ENCODE measurements at places on chromosomes 2 and 18.

DNA sequence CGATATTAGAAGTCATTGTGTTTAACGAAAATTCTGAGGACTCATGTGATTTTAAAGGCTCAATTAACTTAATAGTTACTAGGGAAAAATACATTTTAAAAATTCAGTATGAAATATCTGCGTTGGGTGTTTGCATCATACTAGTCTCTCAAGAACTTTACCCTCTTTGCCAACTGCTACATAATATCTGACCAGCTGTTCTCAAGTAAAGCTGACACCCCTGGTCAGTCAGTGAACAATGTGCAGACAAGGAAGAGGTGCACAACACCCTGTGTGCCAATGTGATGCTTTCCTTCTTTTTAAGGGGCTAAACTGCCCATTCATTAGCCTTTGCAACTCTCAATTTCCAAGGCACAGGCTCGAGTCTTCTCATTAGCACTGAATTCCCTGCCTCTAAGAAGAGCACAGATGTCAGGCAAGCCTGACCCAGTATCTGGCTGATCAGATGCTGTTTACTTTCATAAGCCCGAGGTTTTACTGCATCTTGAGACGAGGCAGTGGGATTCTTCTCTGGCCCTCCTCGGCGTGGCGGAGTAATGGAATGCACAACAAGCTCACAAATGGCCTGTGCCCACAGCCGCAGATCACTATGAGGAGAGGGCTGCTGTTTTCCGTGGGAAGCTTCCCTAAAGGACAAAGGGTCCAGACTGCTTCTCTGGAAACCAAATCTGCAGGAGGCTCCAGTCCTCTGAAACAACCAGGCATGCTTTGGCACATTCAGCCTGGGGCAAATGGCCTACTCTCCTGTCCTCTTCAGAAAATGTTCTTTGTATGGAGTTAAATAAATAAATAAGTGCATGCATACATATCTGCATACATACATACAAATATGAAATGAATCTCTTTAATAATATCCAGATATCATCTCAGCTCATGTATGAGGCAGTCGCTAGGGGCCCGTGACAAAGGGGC, 240.3 kb downstream of the ZNF521 start:
- DNase-seq = no peak

- no peak for DNase-seq
Measured at GRCh38 chr18:45167631-45168280, 447.5 kb upstream of the SLC14A2 start.

GRCh38 chr2:175154661-175155082, 13.3 kb downstream of the ATF2 start:
- DNase-seq = no peak

DNA sequence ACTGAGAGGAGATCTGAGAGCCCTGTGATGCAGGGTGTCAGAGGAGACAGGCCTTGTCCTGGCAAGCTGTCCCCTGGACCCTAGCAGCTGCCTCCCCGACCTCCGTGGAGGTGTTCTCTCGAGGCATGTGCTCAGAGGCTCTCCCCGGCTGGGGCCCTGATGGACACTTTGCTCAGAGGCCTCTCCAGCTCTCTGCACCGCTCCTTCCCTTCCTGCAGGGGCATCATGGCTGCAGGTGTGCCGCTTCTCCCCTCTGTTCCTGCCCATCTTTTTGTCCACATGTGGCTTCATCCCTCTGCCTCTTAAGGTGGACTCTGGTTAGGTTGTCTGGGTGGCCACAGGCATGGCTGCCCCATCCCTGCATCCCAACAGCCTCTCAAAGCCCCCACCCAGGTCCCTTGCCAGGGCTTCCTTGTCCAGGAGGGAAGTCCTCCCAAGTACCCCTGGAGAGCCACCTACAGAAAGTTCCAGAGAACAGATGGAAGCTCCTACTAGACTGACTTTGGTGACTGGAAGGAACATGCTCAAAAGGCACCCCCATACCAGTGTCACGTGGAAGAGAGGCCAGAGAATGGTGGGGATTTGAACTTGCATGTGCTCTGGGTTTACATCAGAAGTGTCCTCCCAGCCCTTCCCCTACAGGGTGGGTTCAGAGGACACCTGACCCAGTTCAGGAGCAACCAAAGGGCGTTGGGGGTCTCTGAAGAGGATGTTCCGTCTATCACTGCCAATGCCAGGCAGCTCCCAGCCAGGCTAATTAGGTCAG, 120.4 kb downstream of the KLHL29 start:
- DNase-seq = no peak

DNA sequence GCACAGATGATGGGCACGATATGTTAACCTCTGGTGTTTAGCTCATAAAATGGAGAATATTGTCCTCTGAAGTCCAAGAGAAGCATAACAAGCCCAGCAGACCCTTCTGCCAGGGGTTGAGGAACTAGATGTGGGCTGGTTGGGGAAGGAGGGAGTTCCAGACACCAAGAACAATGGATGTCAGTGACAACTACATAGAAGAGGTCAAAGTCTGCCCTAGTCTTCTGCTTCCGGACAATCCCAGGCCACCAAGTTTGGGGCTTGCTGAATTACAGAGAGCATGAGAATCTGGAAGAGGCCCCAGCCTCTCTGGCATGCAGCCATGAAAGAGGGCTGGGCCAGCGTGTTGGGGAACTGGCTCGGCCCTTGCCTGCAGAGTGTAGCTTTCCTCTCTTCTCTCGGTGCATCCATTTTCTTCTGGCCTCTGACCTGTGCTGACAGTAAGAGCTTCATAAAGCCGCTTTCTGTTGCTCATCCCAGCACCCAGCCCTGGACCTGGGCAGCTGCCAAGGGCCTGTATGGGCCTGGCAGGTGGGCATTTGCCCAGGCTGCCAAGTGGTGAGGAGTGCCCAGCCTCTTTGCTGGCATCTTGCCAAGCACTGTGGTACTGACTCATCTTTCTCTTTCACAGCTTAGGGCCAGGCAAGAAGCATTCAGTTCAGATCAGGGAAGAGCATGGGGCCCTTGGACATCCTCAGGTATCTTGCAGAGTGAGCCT, 14.6 kb upstream of the LAPTM4A start:
- peak; percentile 95 for DNase-seq

- DNase-seq = no peak
Measured at GRCh38 chr18:24999650-25000267, 352.2 kb downstream of the ZNF521 start.

- no peak for DNase-seq
Measured at GRCh38 chr2:204104811-204105210, 168.2 kb downstream of the ICOS start.

DNA sequence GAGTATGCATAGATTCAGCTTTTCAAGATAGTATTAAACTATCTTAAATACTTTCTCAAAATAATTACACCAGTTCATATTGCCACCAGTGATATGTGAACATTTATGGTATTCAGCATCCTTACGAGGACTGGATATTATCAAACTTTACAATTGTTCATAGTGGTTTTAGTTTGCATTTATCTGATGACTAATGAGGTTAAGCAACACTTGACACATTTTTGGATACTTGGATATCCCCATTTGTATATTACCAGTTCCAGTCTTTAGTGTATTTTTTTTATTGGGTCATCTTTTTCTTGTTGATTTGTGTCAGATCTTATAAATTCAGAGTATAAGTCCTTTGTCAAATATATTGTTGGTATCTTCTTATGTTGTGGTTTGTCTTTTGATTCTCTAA, 128.4 kb downstream of the ASXL3 start:
- DNase-seq = no peak

- DNase-seq = no peak
Measured at GRCh38 chr2:150341982-150342680, 145.3 kb downstream of the RND3 start.

- DNase-seq = no peak
Measured at GRCh38 chr2:192499476-192499875, 304.7 kb upstream of the TMEFF2 start.

DNA sequence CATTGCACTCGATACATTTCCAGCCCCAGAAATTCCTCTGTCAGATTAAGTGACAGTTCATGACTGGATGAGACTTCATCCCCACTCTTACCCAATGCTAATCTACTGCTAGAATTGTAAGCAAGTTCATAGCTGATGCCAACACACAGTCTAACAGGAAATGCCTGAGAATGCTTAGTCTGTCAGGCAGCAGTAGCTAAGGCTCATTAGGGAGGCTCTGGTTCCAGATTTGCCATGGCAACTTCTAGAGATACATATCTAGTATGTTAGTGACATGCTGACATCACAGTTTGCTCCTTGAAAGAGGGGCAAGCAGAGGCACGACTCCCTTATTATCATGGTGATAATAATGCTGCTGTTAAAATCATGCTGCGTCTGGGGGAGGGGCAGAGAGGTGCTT, 198.4 kb downstream of the RBM43 start:
- no peak for DNase-seq

DNA sequence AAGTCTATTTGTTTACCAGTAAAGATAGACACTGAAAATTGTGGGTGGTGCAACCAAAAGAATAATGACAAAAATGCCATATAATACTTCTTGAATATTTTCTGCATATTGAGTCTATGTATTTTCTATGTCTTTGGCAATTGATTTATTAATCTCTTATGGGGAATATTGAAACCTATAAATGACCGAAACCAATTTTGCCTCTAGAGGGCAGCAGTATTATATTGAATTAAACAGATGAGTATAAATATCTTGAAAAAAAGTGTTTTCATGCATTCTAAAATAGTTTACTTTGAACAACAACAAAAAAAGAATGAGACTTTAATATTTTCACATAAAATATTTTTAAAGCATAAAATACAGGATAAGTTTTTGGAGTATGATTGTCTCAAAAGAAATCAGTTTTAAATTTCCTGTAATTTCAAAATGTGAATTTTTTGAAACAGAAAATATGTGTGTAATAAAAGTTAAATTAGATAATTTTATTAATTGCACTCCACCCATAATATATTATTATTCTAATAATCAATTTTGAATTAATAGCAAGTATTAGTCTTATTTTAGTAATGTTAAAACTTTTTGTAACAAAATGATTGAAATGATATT, 49.9 kb upstream of the CALCRL start:
- no peak for DNase-seq

DNA sequence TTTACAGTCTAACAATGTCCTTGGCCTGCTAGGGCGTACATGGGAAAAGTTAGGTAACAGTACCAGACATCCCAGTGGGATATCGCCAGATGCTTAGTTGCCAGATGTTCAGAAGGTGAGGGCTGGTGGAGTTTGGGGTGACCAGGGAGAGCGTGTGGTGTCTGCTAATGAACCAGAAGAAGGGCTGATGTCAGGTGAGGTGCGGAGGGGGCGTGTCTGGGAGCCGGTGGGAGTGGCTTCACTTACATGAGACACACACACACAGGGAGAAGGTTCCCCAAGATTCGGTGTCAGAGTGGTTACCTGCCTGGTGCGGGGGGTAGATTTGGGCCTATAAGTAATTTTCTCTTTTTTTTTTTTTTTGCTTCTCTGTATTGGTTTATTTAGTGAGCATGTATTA, 12.2 kb downstream of the RAB31 start:
- no peak for DNase-seq

- DNase-seq = no peak
Measured at GRCh38 chr2:73050121-73050545, 21.4 kb downstream of the SFXN5 start.

- no peak for DNase-seq
Measured at GRCh38 chr2:33021542-33022227, 74.9 kb downstream of the LTBP1 start.

- DNase-seq = no peak
Measured at GRCh38 chr2:142531377-142531776, 346.1 kb upstream of the KYNU start.

- DNase-seq = no peak
Measured at GRCh38 chr2:155054712-155055111, 356.2 kb downstream of the KCNJ3 start.

DNA sequence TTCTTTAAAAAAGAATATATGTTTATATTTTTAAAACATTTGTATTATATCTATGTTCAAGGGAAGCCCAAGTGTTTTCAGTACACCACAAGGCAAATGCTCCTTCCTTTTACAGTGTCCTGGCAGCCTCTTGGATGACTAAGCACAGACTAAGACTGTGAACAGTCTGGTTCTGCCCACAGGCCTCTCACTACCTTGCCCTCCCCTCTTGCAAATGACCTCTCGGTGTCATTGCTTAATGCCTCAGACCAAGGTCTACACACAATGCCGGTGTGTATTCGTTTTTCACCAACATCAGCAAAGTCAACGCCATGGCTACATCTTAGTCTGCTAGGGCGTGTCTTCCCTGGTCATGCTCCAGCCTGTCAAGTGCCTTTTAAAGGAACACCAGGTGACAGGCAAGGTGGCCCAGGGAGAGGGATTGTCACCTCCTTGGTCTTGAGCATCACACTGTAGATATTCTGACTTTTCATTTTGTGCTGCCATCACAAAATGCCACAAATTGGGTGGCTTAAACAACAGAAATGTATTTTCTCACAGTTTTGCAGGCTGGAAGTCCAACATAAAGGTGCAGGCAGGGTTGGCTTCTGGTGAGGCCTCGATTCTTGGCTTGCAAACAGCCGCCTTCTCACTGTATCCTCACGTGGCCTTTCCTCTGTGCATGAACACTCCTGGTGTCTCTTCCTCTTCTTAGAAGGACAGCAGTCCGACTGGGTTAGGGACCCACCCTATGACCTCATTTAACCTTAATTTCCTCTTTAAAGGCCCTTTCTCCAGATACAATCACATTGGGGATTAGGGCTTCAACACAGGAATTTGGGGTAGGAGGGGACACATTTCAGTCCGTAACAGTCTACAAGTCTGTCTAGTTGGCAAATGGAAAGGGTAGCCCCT, 266.5 kb downstream of the KLHL29 start:
- no peak for DNase-seq

DNA sequence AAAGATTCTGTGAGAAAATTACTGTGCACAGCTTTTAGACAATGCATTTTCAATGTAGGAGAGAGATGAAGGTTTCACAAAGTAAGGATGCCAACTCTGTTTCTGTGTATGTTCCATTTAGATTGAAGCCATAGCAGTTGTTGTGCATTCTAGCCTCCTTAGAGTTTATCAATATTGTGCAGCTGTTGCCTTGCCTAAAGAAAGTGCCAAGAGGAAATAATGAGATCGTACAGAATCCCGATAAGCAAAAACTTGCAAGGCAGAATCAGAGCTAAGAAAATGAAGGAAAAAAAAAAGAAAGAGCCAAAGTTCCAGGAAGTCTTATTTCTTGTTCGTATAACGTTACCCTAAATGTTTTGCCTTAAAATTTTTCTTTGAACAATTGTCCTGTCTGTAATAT, 965.0 kb downstream of the DCDC2C start:
- no peak for DNase-seq

DNA sequence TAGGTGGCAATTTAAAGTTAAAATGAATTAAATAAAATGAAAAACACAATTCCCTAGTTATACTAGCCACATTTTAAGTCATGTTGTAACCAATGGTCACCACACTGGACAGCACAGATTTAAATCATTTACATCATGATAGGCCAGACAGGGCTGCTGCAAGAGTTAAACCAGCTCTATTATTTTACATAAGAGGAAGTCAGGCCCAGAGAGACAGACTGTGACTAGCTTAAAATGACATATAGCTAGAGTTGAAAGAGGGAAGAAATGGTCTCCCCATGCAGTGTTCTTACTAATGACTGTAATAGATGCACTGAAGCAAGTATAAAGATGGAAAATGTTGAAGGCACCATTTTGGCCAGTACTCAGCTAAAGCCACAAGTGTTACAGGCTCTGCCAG, 69.6 kb downstream of the SLC66A3 start:
- no peak for DNase-seq

- no peak for DNase-seq
Measured at GRCh38 chr2:2846332-2847208, 515.5 kb upstream of the MYT1L start.
